NCI-H2081 treated with DMSO at 0.1 percent for 48 hours (cell line): ENCODE measurements at places on chromosomes 1 and 21.

GRCh38 chr1:25971066-25971810 lies 26.6 kb downstream of the PAFAH2 start:
- no peak for DNase-seq

- no peak for DNase-seq
Measured at GRCh38 chr1:228748431-228748830, 13.2 kb downstream of the RHOU start.

DNA sequence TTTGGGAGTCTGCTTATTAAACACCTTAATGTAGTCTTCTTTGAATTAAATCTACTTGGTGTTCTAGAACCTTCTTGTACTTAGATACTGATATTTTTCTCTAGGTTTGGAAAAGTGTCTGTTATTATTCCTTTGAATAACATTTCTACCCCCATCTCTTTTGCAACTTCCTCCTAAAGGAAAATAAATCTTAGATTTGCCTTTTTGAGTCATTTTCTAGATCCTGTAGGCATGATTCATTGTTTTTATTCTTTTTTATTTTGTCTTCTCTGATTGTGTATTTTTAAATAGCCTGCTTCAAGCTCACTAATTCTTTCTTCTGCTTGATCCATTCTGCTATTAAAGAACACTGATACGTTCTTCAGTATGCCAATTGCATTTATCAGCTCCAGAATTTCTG lies 155.9 kb upstream of the NEGR1 start:
- no peak for DNase-seq

DNA sequence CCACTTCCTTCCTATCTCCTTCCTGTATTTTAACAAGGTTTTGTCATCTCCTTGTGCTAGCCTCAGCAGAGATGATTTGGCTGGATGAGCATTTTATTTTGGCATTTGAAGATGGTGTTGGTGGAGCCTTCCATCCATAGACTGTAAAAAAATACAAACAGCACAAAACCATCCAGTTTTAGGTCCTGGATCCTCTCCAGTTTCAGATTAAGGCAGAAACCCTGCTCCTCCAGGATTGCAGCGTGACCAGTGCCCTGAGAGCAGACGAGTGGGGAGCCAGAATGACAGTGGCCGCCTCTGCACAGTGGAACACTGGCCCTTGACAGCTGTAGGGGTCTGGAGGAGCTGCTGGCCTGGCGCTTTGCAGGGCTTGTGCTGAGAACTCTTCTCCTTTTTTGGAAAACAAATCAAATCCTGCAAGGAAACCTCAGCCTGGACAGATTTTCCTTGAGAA lies 72.2 kb upstream of the GADD45A start:
- DNase-seq, result no peak

- DNase-seq, result no peak
Measured at GRCh38 chr21:33799378-33800090, 116.1 kb downstream of the ATP5PO start.

DNA sequence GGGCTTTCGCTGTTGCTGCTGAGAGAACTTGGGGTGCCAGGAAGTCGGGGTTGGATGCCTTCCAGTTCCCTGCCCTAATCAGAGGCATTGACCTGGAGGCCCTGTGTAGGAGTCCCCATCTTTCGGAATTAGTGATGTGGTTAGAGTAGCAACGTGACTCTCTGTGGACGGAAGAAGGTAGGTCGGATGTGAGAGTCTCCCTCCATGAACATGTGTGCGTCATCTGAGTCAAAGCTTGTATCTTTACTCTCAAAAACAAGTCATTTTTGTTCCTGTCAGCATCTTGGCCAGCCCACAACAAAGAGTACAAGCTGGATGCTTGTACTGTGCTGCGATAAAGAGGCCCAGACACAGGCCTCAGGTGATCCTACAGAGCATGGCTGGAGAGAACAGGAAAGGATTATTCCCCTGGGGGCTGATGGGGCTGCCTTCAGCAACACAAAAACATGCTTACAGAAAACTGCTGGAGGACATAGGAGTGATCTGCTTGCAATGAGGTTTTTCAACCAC lies 31.0 kb upstream of the IL10 start:
- DNase-seq, result no peak

DNA sequence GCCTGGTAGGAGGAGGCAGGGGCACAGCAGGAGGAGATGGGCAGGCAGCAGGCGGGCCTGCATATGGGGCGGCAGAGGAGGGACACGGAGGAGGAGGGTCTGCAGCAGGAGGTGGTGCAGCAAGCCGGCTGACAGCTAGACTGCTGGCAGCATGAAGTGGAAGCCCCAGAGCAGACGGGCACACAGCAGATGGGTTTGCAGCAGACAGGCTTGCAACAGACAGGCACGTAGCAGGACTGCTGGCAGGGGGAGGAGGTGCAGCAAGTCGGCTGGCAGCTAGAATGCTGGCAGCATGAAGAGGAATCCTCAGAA lies 615 bp downstream of the KRTAP10-5 start:
- no peak for DNase-seq

GRCh38 chr1:39262802-39263201 lies 58.3 kb downstream of the MACF1 start:
- DNase-seq, result no peak

DNA sequence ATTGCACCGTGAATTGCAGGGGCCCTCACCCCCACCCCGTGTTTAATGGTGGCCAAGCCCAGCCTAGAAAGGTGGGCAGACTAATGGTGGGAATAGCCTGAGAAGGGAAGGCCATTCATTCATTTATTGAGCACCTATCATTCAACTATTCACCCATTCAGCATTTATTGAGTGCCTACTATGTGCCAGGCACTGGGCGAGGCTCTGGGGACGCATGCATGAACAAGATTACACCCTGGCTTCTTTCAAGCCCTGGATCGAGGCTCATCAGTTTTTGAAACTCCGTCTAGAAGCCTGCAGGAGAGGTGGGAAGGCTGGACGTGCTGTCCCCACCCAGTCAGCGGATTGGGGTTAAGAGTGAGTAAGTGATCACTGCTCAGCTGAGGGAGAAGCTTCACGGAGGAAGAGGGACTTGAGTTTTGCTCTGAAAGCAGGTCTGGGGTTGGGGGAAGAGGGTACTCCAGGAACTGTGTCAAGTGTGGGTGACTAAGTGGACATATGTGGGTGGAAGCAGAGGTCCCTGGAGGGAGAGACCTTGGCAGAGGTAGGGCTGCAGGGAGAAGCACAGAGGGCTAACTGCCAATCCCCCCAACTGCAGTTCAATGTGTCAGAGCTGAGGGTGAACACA lies 35.6 kb downstream of the MEF2D start:
- DNase-seq, result no peak

DNA sequence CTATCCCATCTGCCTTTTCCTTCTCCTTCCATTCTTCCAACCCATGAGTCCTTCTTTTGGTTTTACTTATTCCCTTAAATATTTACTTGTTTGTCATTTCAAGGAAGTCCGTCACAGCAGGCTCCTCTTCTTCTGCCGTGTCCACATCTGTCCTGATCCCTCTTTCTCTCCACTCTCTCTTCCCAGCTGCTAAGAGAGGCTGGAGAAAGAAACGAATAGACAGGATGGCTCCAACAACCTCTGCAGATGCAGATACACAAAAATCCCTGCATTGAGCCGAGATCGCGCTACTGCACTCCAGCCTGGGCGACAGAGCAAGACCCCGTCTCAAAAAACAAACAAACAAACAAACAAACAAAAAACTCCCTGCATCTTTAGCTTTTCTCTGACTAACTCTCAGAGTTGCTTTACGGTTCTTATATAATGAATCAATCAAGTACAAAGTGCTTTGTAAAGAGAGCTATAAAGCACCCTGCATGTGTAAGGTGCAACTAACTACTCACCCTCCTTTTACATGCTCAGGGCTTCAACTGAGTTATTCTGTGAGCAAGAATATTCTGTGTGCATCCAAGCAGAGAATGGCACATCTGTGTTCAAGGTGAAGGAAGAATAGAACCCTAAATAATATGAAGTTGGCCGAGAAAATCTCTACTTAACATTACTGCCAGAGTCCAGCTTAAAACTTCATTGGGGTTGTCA lies 3.8 kb upstream of the SAMD13 start:
- no peak for DNase-seq

DNA sequence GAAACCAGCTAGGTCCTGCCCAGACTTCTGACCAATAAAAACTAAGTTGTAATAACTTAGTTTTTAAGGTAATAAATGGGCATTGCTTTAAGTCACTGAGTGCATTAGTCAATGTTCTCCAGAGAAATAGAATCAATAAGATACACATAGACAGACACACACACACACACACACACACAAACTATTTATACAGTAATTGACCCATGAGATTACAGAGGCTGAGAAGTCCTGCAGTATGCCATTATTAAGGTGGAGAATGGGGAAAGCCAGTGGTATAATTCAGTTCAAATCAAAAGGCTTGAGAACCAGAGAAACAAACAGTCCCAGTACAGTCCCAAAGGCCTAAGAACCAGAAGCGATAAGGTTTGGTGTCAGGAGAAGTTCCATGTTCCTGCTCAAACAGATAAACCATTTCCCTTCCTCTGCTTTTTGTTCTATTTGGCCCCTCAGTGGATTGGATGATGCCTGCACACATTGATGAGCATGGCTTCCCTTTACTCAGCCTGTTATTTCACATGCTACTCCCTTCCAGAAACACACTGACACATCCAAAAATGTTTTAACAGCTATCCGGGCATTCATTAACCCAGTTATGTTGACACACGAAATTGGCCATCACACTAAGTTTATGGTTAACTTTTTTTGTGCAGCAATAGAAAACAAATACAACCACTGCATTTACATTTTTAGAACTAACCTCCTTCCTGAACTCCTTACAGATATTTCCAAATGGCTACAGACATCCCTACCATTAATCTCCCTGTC lies 828.2 kb upstream of the NCAM2 start:
- no peak for DNase-seq

GRCh38 chr1:239678181-239678580 lies 291.8 kb downstream of the CHRM3 start:
- DNase-seq, result no peak

GRCh38 chr1:167137332-167137781 lies 43.5 kb downstream of the STYXL2 start:
- no peak for DNase-seq

DNA sequence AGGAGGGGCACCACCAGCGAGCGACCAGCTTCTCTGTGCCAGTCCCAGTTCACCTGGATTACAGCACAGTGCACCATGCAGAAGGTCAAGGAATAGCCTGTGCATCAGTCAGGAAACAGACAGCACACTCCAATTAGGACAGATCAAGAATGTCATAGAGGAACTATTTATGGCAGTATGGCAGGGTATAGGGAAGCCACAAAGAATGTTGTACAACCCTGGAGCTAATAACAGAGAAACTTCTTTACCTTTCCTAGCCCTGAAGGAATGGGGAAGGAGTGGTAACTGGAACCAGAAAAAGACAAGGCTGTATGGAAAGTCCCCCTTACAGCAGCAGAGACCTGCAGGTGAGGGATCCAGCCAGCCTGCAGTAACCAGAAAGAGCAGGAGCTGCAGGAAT lies 87.8 kb upstream of the USP24 start:
- no peak for DNase-seq

DNA sequence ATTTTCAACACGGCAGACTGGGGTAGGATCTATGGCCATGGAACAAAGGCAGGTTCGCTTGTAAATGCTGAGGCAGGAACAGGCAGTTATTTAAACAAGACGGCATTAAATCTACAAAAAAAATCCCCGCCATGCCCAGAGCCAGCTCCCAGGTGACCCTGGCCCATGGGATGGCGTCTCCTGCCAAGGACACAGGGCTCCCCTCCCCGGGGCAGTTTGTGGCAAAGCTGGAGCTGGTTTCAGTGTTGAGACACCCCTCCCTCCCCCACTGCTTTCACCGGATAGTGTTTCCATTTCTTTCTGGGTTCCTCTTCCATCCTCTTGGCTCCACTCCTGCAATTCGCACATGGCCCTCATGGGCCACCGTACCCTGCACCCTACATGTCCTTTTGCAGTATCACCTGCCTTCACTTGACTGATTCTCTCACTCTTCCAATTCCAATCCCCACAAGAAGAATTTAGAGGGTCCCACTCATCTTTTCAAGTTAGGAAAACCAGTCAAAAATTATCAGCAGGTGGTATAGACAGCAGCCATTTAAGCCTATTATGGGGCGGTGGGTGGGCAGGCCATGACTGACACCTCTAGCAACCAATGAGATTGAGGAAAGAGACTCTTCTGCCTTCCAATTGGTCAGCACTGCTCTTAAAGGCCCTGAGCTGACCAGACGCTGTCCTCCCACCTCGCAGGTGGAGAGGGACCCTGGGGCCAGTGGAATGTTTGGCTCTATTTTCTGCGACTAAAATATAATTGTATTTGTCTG lies 52.0 kb downstream of the OLIG1 start:
- no peak for DNase-seq

- DNase-seq, result no peak
Measured at GRCh38 chr1:114558544-114558943, 22.9 kb downstream of the BCAS2 start.

DNA sequence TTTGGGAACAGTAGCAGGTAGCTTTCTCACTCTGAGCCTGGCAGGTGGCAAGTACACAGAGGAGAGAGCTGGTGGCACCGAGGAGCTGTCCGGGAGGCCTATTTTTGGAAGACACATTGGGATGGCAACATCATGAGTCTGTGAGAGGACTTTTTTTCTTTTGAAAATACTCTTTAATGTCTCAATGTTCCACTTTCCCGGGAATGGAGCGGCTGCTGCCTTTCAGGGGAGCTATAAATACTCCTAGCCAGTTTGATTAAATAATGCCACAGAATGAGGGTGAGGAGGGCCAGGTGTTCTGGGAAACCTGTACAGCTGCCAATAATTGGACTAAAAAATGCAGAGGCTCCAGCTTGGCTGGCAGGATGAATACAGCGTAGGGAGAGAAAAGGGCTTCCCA lies 93.3 kb upstream of the COG2 start:
- DNase-seq, result peak; percentile 32

DNA sequence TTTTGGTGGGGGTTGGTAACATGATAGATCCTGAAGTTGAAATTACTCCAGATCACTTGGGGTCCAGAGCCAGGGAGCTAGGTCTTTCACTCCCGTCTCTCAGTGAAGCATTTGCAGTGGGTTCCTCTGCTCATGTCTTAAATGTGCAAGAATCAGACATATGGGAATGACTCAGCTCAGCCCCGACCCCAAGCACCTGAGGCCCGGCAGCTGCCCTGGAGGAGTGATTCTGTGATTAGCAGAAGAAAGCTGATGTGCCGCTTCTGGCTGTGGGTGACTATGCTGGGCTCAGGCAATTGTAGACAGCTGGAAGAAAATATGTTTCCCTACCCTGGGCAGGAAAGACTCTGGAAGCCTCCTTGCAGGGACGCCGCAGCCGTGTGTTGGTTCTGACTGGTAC lies 601.7 kb downstream of the NPHP4 start:
- no peak for DNase-seq

DNA sequence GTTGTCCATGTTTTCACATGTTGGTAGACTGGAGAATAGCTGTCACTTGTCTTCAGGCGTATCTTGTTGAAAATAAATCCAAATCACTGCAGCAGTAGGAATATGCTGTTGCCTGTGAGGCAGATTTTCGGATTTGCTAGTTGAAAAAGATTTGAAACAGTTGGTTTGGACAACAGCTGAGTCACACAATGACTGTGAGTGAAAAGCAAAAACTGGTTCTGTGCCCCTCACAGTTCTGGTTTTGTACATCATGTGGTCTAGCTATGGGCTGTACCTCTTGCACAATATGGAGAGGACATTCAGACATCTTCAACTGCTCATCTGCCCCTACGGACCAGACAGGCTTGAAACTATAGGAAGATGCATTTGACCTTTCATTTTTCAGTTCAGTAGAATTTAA lies 1.8 kb downstream of the ARF1 start:
- DNase-seq, result no peak

- DNase-seq, result no peak
Measured at GRCh38 chr1:219220945-219221344, 47.3 kb downstream of the LYPLAL1 start.
